ENCODE measurements at places on chromosomes 13 and 19.

GRCh38 chr19:52590728-52591127 lies 20.6 kb downstream of the ZNF701 start:
- DNase-seq = no peak

DNA sequence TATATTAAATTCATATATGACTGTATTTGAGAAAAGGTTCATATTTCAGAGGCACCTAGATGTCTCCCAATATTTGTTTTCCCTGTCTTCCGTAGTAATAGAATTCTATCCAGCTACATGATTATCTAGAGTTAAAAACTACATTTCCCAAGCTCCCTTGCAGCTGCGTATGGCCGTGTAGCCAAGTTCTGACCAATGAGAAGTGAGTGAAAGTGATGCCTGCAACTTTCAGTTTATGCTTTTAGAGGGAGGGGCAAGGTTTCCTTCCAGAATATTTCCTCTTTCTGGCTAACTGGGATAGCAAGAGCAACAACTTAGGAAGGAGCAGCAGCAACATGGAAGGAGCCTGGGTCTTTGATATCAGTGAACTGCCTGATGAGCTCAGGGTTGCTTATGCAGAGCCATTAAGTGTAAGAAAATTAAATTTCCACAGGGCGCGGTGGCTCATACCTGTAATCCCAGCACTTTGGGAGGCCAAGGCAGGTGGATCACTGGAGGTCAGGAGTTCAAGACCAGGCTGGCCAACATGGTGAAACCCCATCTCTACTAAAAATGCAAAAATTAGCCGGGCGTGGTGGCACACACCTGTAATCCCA lies 23.2 kb upstream of the CYP2A13 start:
- no peak for DNase-seq

DNA sequence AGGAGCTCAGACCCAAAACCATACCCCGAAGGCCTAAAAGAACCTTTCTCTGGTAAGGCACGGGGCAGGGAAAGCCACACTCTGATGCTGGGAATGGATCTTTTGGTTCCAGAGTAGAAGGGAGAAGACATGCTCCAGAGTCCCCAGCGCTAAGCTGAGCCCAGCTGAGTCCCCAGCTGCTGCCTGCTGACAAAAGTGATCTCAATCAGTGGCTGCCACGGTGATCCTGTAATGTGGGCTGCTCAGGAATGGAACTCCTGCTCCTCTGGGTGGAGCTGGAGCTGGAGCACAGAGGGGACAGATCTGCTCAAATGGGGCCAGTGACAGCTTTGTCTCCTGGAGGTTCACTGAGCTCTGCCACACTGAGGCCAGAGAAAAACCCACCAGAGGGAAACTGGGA lies 70.5 kb downstream of the MLLT1 start:
- DNase-seq = no peak

DNA sequence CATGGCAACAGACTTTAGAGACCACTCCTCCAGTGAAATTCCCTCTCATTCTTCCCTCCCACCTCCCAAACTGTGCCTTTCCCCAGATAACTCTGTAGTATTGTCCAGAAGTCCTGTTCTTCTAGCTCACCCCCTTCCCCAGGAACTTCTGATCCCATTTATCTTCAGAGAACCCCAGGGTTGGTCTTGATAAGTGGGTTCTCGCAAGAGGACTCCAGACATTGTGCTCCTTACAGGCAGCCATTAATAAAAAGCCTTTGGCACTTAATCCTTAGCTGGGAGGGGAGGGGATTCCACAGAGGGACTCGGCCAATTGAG lies 1.9 kb downstream of the LTBP4 start:
- no peak for DNase-seq

DNA sequence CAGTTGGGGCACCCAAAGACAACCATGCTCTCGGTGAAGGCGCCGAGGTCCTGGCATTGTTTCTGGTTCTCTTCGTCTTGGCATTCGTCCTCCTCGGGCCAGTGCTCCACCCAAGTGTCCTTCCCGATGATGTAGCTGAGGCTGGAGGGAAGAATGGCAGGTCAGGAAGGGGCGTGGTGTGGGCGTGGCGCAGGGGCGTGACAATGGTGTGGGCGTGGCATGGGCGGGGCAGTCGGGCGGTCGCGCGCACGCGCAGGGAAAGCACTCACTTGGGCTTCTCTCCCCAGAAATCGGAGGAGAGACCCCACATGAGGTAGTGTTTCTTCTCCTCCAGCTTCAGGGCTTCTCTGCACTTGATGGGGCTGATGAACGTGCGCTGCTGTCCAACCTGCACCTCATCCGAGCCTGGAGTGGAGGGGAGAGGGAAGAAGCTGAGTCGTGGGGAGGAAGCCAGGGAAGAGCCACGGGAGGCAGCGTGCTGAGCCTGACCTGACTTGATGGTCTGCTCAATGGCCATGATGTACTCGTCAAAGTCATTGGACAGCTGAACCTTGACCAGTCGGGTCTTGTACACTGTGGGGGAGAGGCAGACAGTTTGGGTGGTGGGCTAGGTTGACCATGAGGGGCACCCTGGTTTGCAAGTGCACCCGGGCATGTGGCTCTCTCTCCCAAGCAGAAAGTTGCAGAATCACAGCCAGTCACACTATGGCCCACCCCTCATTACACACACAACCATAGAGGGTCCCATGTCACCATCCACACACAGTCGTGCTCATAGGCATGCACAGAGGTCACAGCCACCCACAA lies 8.1 kb upstream of the TNFSF14 start:
- peak; percentile 56 for DNase-seq

DNA sequence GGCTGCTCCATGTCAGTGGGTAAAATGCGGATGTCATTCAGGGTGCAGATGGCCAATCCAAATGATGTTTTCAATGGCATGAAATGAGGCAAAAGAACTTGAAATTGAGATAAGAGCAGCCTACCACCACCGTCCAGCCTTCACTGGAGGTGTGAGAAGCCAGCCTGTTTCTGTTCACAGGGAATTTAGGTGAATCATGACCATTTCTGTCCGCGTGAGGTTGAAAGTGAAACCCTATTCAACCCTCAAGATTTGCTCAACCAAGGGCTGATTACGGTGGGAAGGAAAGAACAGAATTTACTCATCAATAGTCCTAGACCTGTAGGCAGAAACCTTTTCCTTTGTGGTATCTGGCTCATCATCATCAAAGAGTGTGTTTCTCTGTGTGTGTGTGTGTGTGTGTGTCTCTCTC lies 370.7 kb downstream of the COG6 start:
- peak; percentile 28 for DNase-seq

GRCh38 chr13:34346626-34347025 lies 528.7 kb downstream of the RFC3 start:
- DNase-seq = no peak

DNA sequence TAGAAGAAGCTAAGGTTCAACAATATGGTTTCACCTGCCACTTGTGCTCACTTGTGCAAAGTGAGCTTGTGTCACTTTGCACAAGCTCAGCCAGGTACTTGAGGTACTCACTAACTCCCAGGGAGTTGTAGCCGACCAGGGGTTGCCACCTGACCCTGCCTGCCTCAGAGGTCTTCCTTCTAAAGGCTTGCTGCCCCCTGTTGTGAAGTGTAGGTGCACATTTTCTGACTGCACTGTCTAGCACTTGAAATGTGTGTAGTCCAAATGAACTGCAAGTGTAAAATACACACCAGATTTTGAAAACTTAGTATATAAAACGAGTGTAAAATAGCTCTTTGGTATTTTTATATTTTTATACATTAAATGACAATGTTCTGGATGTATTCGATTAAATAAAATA lies 230.8 kb downstream of the DLEU7 start:
- DNase-seq = no peak

- no peak for DNase-seq
Measured at GRCh38 chr13:59360108-59360507, 803.6 kb downstream of the DIAPH3 start.

DNA sequence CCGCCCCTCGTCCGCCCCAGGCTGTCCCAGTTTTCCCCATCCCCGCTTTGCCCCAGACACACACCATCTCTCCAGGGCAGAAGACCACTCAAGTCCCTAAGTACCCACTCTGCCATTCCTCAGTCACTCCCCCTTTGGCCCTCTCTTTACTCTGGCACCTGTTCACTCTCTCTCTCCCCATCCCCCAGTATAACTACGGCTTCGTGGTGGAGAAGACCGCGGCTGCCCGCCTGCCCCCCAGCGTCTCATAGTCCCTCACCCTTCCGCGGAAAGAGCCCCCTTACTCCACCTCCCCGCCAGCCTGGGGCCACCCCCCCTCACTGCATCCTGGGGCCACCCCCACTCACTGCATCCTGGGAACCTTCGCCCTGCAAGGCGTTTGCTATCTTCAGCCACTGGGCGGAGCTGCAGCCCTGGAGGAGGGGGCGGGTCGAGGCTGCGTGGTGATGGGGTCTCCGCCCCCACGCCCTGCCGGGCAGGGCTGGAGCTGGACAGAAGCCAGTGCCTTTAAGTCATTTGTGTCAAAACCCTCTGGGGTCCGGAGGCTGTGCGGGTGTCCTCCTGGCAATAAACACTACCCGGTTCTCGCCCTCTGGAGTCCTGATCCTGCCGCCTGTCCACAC lies 5.0 kb downstream of the MVB12A start:
- DNase-seq = no peak

DNA sequence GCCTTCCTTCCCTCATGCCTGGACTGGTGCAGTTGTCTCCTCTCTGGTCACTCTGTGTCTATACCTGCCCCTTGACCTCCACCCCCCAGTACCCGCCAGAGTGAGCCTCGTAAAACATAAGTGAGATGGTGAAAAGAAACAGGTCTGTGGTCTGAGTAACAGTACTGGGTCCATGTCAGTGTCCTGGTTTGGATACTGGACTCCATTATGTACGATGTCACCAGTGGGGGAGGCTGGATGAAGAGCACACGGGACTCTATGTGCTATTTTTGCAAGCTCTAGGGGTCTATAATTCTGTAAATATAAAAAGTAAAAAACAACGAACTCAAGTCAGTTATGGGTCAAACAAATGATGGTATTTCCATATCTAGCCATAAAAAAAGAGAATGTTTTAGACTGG lies 14.4 kb downstream of the MYBPC2 start:
- DNase-seq = no peak

DNA sequence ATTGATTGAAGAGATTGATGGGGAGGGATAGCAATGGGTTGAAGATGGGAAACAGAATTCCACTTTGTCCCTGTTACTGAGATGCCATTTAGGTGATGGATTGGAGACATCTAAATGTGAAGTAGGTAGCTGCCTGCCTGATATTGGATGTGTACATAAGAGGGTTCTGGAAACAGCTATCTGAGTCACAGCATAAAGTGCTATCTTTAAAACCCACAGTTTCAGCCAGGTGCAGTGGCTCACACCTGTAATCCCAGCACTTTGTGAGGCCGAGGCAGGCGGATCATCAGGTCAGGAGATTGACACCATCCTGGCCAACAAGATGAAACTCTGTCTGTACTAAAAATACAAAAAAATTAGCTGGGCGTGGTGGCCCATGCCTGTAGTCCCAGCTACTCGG lies 72.6 kb downstream of the DNAJC3 start:
- DNase-seq = no peak

- no peak for DNase-seq
Measured at GRCh38 chr13:85137516-85137915, 661.7 kb downstream of the SLITRK6 start.

DNA sequence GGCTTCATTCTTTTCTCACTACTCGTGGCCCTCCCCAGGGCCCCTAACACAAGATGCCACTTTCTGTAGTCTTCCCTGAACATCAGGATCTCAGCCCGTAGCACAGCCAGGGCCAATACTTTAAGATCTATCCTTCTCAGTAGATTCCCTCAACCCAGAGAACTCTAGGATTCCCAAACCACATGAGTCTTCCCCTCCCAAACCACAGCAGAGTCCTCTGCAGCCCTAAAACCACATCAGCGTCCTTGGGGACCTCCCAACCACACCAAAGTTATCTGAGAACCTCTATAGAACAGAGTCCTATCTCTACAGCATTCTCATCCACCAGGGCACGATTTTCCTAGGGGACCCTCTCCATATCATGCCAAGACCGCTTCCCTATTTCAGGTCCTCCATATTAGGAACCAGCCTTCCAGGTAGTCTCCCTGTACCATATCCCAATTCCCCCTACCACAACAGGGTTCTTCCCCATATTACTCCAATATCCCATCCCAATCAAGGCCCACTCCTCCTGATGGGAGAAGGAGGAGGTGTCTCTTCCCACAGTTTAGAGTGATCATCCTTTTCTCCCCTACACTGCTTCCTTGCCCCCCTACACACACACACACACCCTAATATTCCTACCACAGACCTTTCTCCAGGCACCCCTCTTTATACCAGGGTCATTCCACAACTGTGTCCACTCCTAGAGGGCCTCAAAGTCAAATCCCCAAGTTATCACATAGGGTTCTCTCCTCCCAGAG lies 1.4 kb downstream of the DYRK1B start:
- no peak for DNase-seq

DNA sequence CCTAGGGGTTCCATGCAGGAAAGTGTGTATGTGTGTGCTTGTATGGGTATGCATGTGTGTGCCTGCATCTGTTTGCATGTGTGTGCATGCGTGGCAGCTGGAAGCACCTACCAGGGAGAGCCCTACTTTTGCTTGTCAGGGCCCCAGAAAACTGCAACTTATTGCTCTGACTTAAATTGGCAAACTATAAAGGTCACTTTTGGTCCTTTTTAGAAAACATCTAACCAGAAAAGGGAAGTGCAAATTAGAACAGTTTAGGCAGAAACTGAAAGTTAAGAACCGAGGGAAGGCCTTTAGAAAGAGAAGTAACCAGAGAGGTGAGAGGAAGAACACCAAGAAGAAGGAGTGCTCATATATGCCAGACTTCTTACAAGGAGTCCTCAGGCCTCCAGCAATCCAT lies 32.5 kb downstream of the DLEU7 start:
- DNase-seq = no peak

- no peak for DNase-seq
Measured at GRCh38 chr13:66275416-66275815, 954.7 kb downstream of the PCDH9 start.

GRCh38 chr13:50588491-50589130 lies 254.9 kb downstream of the DLEU7 start:
- DNase-seq = no peak

- DNase-seq = peak; percentile 45
Measured at GRCh38 chr19:10353793-10354391, 14.5 kb upstream of the ICAM3 start.

GRCh38 chr19:18513868-18514267 lies 8.0 kb downstream of the ELL start:
- DNase-seq = no peak

- DNase-seq = no peak
Measured at GRCh38 chr13:41052441-41052840, 8.9 kb upstream of the WBP4 start.

DNA sequence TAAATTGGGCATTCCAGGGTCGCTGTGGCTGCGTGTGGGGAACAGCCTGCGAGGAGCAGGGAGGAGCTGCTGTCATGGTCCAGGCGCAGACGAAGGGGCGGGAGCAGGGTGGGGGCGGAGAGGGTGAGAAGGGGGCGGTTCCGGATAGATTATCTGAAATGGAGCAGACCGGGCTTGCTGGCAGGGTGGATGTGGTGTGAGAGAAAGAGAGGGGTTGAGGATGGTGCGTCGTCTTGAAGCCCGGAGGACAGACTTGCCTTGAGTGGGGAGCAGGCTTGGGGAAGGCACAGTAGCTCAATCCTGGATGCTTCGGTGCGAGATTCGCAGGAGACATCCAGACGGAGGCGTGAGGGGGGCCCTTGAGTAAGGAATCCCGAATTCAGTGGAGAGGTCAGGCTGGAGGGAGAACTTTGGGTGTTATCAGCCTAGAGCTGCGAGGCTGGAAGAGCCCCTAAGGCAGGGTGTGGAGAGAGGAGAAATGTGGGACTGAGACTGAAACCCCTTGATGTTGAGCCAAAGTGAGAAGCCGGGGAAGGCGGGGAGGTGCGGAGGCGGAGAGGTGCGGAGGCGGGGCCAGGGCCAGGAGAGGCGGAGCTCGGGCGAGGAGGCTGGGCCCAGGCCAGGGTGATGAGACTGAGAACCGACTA lies 40.6 kb downstream of the DPF1 start:
- DNase-seq = no peak

GRCh38 chr13:20351281-20352022 lies 119.3 kb upstream of the GJB6 start:
- no peak for DNase-seq

All from stimulated activated CD8-positive, alpha-beta memory T cell treated with anti-CD3 and anti-CD28 coated beads, Interleukin-4, amount 100 ng/mL, for 24 hours (primary cell).